COLO829 (cell line): ENCODE measurements at places on chromosomes 6 and 20.

GRCh38 chr6:167505782-167506181, 180.9 kb downstream of the TTLL2 start:
- no peak for DNase-seq

DNA sequence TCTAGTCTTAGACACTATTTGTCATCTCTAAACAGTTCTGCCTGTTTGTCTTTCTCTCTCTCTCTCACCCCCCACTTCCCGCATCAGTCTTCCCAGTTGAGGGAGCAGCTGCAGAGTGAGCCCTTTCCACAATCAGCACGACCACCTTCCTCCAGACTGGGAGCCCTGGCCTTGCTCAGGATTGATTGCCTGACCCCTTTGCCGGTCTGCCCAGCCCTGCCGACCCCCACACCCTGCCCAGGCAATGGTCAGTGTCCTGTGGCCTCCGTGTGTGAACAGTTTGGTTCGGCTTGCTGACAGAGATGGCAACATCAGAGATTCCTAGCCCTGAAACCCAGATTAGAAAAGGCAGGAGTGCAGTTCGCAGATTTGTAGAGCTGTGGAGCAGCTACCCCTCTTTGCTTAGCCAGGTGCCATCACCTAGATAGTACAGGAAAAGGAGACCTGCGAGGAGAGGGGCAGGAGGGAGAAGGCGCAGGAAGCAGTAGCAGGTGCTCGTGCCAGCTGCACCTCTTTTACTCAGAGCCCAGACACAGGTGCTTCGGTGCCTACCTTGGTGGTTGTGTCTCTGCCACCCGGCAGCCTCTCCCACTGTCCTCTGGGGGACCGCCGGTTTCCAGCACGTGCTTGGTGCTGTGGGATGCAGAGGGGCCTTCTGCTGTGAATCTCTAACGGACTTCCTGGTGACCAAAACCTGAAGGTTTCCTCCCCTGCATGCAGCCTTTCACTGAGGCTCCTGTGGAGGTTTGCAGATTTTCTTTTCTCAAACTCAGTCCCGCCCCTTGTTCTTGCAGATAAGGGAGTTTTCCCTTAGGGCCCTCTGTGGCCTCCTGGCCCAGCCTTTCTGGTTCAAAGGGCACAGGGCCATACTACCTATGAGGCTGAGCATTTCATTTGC, 92.4 kb downstream of the SCML4 start:
- no peak for DNase-seq

DNA sequence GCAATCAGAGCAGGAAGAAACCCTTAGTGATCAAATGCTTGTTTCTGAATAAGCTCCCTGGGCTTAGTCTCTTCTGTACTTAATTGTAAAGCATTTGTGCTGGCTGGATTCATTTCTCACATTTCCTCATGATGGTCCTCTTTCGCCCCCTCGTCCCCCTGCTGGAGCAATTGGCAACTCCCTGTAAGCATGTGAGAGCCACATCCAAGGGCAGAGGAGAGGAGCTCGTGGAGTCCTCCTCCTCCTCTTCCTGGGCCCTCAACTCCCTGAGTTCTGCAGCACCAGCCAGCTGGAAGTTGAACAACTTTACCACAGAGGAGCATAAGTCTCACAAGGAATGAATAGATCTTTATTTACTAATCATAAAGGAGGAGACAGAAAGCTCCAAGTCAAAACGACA, 12.6 kb downstream of the ANKEF1 start:
- DNase-seq: no peak

DNA sequence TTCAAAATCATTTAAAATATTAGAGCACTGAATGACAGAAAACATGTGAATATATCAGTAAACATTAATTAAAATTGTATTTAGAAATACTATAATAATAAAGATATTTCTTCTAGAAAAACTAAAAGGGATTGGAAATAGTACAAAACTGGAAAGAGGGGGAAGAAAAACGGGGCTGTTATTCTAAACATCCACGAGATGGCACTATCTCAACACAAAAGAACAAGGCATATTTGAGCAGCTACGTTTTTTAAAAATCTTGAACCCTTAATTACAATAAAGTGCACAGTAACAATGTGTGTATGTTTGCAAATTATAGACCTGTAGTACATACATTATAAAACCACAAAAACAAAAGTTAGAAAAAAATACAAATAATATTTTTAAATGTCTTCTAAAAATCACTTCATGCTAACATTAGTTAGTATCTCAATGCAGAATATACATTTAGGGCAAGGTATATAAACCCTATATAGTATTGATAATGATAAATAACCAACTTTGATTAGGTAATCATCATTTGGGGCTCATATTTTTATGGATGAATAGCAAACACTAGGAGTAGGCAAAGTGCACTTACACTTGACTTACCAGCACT, 42.5 kb upstream of the PNISR start:
- peak; percentile 16 for DNase-seq

- DNase-seq: no peak
These were observed 9.3 kb upstream of the BCAS1 start for GRCh38 chr20:54079652-54080051.

GRCh38 chr6:143731789-143732188, 54.0 kb downstream of the PHACTR2 start:
- DNase-seq: no peak

GRCh38 chr6:63452125-63452524, 120.2 kb upstream of the LOC128125822 start:
- no peak for DNase-seq

GRCh38 chr20:60201198-60201835, 243.1 kb downstream of the CDH26 start:
- DNase-seq: no peak

GRCh38 chr6:20846602-20847028, 312.4 kb downstream of the CDKAL1 start:
- no peak for DNase-seq

DNA sequence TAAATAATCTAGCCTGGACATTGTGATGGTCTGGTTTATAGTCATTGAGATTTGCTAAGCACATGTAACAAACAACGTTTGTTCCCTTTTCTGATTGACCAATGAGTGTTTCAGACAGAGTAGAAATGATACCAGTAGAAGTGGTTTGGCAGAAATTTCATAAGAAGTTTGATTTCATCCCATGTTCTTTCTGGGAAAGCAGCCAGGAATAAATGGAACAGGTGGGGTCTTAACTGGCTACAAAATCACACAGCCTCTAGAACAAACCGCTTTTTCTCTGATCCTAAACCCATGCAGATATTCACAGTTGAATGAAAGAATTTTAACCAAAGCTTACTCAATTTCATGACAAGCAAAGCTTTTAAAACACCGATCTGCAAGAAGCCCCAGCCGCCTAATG, 227.5 kb downstream of the UST start:
- DNase-seq: no peak

GRCh38 chr20:4159765-4160490, 144.6 kb upstream of the RNF24 start:
- no peak for DNase-seq

GRCh38 chr20:63224412-63225081, 8.6 kb upstream of the YTHDF1 start:
- no peak for DNase-seq

DNA sequence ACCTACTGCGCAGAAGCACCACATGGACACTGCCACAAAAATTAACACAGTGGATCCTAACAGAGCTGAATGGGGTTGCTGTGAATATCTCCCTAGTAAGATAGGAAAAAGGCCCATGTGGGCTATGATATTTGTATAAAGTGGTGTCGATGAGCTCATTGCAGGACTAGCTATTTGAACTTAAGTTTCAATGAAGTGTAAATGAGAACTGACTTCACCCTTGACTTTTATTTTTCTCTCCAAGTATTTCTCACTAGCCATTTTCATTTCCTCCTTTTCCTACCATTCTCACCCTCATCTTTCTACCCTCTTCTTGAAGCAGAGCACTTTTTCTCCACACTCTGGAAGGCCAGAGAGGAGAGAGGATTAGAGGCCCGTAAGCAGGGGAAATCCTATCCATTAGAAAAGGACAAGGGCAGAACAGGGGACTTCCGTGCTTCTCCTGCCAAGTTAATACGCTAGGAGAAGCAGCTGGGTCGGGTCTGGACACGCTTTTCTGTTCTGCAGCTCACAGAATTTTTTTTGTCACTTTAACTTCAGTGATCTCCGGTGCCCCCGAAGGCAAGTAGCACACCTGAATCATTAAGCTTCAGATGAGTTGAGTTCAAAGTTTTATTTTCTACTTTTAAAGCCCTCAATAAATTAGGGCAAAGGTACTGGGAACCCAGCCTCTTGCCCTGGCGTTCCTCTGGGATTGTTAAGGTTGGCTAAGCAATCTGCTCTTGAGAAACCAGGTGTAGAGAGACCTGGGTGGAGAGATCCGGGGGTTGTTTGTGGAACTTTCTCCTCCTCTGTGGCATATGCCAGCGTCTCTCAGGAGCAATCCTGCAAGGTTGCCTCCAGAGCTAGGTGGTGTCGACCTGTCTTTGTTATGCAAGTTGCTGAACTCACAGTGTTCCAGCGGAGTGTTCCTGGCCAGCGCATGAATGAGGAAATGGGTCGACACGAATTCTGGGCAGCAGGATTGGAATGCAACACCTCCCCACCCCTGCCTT, 56.2 kb upstream of the ARID1B start:
- no peak for DNase-seq

DNA sequence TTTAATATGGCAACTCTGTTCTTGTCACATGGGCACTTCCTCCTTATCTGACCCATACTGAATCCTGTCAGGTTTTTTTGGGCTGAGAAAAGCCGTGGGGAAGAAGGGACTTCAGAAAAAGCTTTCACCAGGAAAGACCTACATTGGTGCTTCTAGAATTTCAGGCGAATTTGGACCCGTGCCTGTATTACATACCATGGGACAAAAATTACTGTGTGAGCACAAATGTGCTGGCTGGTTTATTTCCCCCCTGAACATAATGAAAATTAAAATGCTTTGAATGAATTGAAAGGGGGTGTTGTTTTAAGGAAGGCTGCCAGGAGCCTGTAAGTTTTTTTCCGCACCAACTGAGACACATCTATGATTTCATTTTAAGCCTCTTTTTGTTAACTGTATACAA, 29.6 kb downstream of the CAP2 start:
- peak; percentile 36 for DNase-seq

- DNase-seq: no peak
These were observed 26.0 kb downstream of the PTPRA start for GRCh38 chr20:2899243-2899642.

DNA sequence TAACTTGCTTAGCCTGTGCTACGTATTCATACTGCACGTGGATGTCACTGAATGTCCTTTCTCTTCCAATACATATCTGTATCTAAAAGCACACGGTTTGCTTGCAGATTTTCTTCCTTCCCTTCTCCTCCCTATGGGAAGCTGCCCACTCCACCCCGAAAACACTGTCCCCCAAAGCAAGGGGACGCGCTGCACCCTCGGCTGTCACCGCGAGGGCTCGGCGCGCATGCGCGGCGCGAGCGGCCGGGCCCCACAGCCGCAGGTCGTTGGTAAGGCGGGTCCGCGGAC, 659 bp downstream of the TMX4 start:
- peak; percentile 67 for DNase-seq

- no peak for DNase-seq
These were observed 7.0 kb downstream of the LBP start for GRCh38 chr20:38353316-38353715.

GRCh38 chr20:20832715-20833114, 120.3 kb upstream of the RALGAPA2 start:
- no peak for DNase-seq

DNA sequence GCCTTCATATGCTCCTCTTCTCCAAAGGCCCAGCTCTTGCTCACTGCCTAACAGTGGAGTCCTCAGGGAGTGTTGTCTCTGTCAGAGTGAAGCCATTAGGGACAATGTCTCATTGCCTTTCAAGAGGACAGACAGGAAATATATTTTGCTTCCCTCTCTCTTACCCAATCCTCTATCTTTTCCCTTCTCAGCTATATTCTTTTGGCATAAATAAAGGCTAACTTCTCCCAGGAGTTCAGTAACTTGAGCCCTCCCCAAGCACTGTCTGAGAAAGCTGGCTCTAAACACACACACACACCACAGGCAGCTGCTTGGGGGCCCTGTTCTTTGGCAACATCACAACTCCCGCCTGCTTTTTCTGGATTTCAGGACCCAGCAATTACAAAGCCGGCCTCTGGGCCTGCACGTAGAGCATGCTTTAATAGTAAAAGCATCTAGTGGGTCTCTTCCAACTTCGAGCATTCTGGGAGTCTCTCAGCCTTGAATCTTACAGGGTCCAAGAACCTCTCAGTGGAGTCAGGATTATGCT, 34.7 kb upstream of the LAMA4 start:
- DNase-seq: no peak

DNA sequence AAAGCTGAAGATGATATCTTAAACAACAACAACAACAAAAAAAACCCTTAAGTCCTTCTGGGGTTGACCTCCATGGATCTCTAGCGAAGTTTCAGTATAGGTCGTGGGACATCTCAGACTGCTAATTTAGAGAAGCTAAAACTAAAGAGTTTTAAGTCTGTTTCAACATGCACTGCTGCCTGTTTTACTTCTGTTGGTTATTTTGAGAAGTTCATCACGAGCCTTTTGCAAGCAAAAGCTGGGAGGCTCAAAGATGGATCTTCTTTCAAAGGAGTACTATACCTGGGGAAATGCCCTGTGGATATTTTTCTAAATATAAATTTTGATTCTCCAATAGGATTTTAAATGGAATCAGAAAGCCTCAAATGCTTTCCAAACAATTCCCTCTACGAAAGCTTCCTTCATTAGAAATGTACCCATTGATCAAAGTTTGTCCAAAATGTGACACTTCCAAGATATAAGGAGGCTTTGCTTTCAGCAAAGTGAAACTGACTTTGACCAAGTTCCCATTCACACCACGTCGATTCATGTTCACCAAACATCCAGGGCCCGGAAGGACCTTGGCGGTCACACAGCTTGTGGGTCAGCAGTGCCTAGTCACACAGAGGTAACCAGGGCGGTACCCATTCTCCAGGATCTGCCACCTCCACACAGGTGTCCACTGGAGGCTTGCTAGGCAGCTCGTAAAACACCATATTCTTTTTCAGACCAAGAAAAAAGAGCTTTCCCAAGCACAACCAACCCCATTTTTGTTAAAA, 94.7 kb upstream of the QKI start:
- DNase-seq: no peak

DNA sequence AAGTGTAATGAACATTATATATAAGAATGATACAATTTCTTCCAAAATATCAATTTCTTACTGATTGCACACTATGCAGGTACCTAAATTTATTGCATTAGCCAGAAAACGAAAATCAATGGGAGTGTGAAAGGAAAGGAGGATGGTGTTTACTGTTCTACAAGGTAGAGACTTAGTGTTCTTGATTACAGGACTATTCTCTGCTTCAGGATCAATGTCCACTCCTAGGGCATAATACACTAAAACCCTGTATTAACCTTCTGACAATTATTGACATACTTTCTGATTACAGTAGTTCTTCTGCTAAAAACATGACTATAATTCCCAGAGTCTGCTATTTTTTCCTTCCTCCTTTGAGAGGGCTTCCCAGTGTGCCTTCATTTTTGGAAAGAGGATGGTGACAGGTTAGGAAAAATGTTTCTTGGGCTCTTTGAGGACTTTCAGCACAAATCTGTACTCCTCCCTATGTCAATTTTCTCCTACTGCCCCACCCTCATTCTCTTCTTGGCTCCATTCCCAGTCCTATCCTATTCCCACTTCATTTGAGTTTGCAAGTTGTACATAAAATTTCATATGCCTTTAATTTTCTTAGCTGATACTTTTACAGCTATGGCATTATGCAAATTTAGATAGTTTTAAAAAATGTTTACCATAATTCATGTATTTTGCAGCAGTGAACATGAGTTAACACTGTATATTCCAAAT, 278.9 kb downstream of the CENPW start:
- DNase-seq: no peak

- no peak for DNase-seq
These were observed 12.9 kb downstream of the TPMT start for GRCh38 chr6:18141805-18142590.
